GM23248 (cell line): ENCODE measurements at places on chromosomes 2 and 18. TPM values are rescaled to one million over a fixed set of nuclear protein-coding genes. Genes with fewer than 3 reads are reported as not detected.

DNA sequence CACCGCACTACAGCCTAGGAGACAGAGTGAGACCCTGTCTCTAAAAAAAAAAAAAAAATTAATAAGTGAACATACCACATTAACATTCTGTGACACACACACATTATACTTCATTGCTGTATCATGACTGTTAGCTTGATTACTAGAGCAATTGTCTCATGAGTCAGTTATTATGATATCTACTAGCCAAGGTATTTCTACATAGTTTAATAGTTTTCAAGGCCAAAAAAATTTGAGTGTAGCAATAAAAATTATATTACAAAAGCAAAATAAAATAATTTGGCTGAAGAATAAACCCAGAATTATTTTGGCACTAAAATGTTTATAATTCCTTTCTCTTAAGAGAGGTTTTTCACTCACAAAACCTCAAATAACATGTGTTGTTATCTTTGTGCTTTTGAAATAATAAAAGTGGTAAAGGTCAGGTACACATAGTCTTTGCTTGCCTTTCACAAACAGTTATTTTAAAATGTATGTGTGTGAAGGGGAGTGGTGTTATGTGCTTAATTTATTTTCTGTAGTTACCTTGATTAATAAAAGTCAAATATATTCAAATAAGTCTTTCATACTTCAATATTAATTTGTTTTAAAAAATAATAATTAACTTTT is 136.9 kb upstream of the SPOPL start:
- H3K27ac ChIP-seq, result no peak overlapping the region
- H3K4me3 ChIP-seq, result no peak overlapping the region
- peaks cover 9% of the 10 kb centered on the region for H3K4me1 ChIP-seq
- H3K27me3 ChIP-seq, result 0 out of 2 replicates have a peak, but pooled peaks cover 2% of the 10 kb centered on the region
- DNase-seq, result peak; percentile 68
- no peaks in the 10 kb centered on the region for H3K36me3 ChIP-seq

CCDC150 gene
- total RNA-seq, result 0.65 and 1.1 TPM in 2 replicates

GRCh38 chr2:101515477-101515876 is 40.6 kb upstream of the RFX8 start:
- no peak overlapping the region; the same call in 1 of the 2 replicates for H3K4me3 ChIP-seq
- H3K4me1 ChIP-seq, result peaks cover 56% of the 10 kb centered on the region
- no peaks in the 10 kb centered on the region for H3K27me3 ChIP-seq
- peak overlapping the region; percentile 95 for H3K27ac ChIP-seq

GRCh38 chr2:119760237-119760955 is 674 bp downstream of the PTPN4 start:
- H3K4me1 ChIP-seq, result peaks cover 29% of the 10 kb centered on the region
- peak overlapping the region; percentile 96 for H3K4me3 ChIP-seq
- H3K27me3 ChIP-seq, result no peaks in the 10 kb centered on the region
- DNase-seq, result peak; percentile 38
- no peaks in the 10 kb centered on the region for H3K36me3 ChIP-seq

GRCh38 chr2:47905386-47906156 is 727 bp downstream of the FBXO11 start:
- no peaks in the 10 kb centered on the region for H3K36me3 ChIP-seq
- H3K4me1 ChIP-seq, result peaks cover 14% of the 10 kb centered on the region
- H3K27ac ChIP-seq, result peak overlapping the region; percentile 98

- peak overlapping the region; percentile 39 for H3K4me3 ChIP-seq
- DNase-seq, result peak; percentile 24
- H3K27ac ChIP-seq, result no peak overlapping the region
These were observed 141.5 kb upstream of the FIGN start for GRCh38 chr2:163877316-163877715.
